ENCODE measurements at places on chromosomes 7 and 10.

DNA sequence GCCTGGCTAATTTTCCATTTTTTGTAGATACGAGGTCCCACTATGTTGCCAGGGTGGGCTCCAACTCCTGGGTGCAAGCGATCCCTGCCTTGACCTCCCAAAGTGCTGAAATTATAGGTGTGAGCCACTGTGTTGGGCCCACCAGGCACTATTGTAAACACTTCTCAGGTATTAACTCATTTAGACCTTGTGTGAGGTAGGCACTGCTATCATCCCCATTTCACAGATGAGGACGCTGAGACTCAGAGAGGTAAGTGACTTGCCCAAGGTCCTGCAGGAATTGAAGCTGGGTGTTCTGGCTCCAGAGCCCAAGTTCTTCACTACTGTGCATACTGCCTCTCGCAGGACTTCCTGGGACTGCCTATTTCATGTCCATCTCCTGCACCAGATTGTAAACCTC lies 67.1 kb upstream of the SYPL1 start:
- no peak for DNase-seq

DNA sequence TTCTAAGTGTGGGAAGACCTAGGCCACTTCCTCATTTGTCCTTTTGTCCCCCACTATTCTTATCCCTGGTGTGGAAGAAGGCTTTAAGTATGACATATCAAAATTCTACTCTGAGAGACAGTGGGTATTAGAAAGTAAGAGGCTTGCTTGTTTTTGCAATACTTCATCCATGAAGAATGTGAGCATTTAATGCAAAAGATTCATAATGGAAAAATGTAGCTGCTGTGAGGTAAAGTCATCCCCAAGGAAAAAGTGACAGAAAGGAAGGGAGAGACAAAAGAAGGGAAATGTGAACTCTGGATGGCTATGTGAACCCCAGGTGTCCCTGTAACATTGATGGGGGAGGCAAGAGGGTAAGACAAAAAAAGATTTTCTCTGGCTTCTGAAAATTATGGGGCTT lies 607.5 kb downstream of the SORCS1 start:
- DNase-seq: no peak

DNA sequence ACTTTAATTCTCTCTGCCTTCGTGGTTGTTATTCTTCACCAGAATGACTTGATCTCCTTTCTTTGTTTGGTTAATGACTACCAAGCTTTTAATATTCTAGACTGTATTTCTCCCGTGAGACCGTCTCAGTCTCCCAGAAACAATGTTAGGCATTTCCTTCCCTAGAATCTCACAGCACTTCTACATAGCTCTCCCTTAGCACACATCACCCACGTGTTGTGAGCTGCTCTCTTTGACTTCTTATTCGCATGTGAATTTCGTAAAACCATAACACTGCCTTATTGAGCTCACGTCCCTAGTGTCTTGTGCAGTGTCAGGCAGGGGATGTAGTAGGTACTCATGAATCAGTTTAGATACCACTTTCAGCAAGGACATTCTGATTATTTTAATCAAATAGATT lies 57.5 kb upstream of the MGAM2 start:
- DNase-seq: no peak

- no peak for DNase-seq
Observed at GRCh38 chr10:58575491-58575890, 62.8 kb downstream of the BICC1 start.

GRCh38 chr7:157023589-157023905 lies 13.1 kb upstream of the MNX1 start:
- no peak for DNase-seq

GRCh38 chr7:85567983-85568382 lies 381.1 kb upstream of the SEMA3D start:
- no peak for DNase-seq

GRCh38 chr10:25483999-25484398 lies 309.2 kb downstream of the GPR158 start:
- DNase-seq: no peak

- DNase-seq: no peak
Observed at GRCh38 chr10:80252296-80252887, 37.1 kb downstream of the MAT1A start.

DNA sequence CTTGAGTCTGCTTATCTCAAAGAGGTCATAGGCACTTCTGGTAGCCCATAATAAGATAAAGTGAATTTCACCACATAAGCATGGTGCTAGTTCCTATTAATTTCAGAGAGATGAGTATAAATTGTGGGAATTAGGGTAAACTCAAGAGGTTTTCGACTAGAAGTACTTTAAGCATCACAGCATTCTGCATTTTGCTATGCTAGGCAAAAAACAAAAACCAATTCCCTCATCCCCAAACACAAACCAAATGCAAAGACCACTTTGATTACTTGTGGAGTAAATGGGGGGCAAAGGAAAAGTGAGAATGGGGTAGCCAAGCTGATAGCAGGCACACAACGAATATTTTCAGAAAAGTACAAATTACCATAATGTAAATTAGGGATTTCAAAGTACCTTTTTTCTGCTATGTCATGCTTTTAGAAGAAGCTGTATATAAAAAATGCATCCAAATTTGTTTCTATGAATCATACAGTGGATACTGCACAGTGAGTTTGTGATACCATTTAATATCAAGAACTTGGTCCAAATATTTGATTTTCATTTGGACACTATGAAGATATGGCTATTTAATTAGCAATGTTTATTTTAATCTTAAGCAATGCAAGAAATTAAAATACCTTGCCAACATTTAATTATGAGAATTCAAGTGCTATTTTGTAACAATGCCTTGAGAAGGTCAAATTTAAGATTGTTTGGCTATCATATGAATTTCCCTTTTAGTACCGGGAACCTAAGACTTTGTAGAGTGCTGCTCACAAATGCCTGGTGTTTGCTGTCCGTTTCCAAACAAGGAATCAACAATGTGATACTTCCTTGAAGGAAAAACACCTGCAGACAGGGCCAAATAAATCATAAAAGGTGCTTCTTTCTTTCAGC lies 455.5 kb downstream of the PHTF2 start:
- no peak for DNase-seq

DNA sequence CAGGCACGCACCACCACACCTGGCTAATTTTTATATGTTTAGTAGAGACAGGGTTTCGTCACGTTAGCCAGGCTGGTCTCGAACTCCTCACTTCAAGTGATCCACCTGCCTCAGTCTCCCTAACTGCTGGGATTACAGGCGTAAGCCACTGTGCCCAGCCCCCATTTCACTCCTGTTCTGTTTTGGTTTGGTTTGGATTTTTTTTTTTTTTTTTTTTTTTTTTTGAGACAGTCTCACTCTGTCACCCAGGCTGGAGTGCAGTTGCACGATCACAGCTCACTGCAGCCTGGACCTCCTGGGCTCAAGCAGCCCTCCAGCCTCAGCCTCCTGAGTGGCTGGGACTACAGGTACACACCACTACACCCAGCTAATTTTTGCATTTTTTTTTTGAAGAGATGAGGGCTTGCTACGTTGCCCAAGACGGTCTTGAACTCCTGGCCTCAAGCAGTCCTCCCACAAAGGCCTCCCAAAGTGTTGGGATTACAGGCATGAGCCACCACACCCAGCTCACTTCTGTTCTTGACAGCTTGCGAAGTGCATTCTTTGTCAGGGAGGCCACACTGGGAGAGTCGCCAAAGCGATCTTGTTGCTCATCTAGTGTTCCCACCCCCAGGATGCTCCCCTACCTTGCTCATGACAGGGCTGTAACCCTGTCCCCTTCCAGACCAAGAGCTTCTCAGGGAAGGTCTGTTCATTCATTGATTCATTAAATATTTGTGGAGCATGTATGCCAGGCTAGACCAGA lies 229.1 kb downstream of the CUX1 start:
- DNase-seq: no peak

DNA sequence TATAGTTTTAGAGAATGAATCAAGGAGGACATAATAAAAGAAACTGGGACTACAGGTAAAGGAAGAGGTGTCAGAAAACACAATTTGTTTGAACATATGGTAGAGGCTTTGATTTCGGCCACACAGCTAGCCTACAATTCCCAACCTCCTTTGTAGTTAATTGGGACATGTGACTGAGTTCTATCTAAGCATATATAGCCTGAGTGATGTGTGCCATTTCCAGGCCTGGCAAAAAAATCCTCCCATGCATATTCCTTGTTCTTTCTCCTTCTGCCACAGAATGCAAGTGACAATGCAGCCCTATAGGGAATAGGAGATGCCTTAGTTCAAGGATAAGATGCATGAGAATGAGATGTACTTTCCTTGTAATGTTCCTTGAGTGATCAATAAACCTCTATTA lies 590.7 kb upstream of the STEAP1 start:
- DNase-seq: no peak

GRCh38 chr7:152366662-152367061 lies 69.1 kb downstream of the KMT2C start:
- no peak for DNase-seq

DNA sequence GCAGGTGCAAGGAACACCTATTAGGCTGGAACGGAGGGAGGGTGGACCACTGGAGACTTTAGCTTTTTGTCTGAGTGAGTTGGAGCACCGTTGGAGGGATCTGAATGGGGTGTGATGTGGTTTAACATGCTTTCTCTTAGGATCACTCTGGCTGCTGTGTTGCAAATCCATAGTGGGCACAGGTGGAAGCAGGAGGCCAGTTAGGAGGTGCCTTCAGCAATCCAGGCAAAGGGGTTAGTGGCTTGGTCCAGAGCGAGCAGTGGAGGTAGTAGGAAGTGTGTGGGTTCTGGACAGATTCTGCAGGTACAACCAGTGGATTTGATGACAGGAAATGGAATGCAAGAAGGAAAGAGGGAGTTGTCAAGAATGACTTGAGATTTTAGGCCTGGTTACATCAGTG lies 95.0 kb downstream of the MMRN2 start:
- DNase-seq: no peak

GRCh38 chr7:47512481-47513176 lies 69.3 kb downstream of the TNS3 start:
- no peak for DNase-seq

GRCh38 chr10:3409928-3410327 lies 237.3 kb upstream of the PITRM1 start:
- no peak for DNase-seq

DNA sequence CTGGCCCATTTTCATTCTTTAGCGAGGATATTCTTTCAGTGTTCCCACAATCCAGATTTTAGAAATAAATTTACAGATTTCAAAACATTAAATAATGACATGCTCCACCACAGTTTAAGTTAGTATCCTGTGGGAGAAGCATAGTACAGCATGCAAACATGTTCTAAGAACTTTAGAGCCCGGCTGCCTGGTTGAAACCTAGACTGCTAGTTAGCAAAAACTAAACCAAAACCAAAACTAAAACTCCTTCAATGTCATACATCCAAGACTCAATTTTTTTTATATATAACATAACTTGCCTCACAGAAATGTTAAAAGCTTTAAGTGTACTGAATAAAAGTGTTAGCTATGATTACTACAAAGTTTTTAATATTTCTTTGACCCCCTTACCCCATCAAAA lies 17.0 kb downstream of the TRA2A start:
- DNase-seq: no peak

GRCh38 chr10:11797281-11797680 lies 25.9 kb upstream of the PROSER2 start:
- no peak for DNase-seq

GRCh38 chr7:97078023-97078969 lies 39.2 kb upstream of the SDHAF3 start:
- DNase-seq: no peak

GRCh38 chr7:81616951-81617350 lies 152.9 kb downstream of the HGF start:
- DNase-seq: no peak

DNA sequence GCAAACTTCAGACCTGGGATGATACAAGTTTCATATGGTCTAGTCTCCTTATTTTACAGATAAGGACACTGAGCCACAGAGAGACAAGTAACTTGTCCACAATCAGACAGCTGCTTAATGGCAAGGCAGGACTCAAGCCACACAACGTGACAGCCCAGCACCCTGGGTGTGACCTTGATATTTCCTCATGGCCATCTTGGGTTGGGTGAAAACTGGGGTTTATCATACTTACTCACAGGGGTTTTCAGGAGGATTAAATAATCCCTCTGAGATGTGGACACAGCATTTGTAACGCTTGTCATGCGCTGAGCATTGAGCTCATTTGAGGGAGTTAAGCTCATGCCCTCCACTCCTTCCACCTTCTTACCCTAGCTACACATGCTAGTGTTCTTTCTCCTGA lies 58.0 kb downstream of the ABLIM1 start:
- no peak for DNase-seq

DNA sequence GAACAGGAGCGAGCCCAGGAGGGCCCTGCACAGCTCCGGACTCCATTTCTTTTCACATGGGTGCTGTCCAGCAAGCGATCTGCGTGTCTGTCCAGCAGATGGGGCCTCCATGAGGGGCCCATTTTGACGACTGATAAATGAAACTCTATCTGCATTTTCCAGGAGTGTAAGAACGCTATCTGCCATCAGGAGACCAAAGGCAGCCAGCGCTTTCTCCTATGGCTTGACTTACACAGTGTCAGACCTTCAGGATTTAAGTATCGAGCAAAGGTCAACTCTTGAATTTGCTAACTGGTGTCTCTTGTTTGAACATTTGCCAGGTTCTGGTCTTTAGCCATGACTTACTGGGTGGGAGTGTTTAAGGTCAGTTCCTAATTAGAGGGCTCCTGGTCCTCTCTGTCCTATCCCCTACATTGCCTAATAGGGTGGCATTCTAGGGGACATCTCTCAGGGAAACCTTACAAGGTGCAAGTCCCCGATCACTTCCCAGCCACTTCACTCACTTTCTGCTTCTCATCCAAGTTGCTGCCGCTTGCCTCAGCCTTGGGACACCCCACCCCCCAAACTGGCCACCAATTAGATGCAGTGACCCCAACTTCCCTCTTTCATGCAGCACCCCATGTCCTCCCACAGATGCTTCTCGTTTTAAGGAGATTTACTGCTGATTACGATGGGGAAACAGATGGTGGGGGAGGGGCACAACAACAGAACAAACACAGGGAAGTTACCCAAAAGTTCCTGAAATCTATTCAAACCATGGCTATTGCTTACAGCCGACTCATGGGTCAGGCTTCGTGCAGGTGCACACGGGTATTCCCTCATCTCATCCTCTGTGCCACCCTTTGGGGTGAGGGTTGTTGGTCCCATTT lies 20.0 kb downstream of the VSIR start:
- DNase-seq: no peak

DNA sequence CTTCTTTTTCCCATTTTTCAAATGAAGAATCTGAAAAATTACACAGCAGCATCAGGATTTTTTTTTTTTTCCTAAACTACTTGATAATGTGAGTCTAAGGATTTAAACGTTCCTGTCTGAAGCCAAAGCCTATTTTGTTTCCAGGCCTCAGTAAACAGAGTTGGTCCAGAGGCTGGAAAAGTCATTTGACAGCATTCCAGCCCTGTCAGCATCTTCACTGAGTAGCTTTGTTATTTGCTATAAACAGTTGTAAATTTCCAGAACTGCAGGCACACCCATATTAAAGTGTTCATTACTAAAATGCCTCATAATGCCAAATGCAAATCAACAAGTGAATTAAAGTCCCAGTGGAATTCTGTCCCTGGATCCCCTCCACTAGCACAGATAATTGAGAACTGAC lies 35.5 kb upstream of the KMT2E start:
- DNase-seq: no peak

All from activated CD8-positive, alpha-beta memory T cell treated with anti-CD3 and anti-CD28 coated beads for 4 hours (primary cell).